Ascending aorta (tissue), 2 donors: ENCODE measurements at places on chromosomes 11 and 22.

DNA sequence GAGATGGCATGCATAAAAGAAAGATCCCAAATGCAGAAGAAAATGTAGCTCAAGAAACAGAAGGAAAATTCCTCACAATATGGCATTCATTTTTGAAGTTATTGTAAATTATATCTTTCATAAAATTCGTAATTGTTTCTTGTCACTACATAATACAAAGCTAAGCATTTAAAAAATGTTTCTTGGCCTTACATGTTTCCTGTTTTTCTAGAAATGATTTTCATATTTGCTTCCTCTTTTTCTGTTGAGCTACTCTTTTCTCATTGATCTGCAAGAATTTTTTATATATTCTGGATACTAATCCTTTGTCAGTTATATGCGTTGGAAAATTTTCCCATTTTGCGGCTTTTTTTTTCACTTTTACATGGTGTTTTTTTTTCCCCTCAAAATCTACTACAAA is 48.0 kb downstream of the ENTHD1 start:
- no peak for DNase-seq

- no peak for DNase-seq
These were observed 1223.9 kb downstream of the BRD1 start for GRCh38 chr22:48603621-48604320.

DNA sequence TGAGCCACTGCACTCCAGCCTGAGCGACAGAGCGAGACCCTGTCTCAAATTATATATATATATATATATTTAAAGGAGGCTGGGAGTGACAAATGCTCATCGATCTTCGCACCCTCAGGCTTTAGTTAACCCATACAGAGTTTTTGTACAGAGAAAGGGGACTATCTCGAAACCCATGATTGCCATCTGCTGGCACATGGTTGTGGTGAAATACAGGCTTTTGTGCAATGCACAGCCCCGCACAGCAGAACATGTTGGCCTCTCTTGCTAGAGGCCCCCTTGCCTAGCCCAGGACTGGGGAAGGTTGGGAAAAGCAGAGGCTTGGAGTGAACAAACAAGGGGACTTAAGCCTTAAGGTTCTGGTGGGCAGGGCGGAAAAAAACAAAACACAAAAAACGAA is 3.6 kb downstream of the MYBPC3 start:
- DNase-seq: no peak

DNA sequence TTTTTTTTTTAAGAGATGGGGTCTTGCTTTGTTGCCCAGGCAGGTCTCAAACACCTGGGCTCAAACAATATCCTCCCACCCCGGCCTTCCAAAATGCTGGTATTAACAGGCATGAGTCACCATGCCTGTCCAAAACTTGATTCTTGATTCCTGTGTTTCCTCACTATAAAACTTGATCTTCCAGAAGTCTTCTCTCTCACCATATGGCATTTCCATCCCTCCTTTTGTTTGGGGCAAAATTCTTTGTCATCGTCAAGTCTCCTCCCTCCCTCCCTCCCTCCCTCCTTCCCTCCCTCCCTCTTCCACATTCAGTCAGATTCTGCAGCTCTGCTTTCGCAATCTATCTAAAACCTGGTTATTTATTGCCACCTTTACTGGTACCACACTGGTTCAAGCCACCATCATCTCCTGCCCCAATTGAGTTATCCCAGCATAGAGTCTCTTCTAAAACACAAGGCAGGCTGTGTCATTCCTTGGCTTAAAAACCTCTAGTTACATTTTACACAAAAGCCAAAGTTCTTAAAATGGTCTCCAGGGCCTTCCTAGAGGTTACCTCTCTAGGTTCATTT is 65.0 kb upstream of the HORMAD2 start:
- DNase-seq: no peak

DNA sequence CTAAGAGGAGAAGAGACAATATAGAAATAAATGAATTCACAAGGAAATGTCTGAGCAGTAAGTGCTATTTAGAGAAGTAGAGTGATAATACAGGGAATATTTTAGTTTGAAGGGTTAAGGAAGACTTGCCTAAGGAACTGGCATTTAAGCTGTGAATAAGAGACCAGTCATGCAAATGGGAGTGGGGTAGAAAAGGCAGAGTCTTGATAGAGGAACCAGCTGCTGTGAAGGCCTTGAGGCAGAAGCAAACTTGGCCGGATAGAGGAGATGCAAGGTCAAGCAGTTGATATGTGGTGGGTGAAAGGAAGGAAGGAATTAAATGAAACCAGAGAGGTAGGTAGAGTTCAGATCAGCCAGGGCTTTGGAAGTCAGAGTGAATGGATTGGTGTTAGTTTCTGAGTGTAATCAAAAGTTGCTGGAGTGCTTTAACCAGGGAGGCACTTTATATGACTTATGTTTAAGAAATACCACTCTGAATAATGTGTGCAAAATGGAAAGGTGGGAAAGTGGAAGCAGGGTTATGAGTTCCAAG is 198.4 kb upstream of the SESN3 start:
- DNase-seq: no peak

GRCh38 chr22:36966851-36967540 is 52.3 kb downstream of the TST start:
- no peak for DNase-seq

DNA sequence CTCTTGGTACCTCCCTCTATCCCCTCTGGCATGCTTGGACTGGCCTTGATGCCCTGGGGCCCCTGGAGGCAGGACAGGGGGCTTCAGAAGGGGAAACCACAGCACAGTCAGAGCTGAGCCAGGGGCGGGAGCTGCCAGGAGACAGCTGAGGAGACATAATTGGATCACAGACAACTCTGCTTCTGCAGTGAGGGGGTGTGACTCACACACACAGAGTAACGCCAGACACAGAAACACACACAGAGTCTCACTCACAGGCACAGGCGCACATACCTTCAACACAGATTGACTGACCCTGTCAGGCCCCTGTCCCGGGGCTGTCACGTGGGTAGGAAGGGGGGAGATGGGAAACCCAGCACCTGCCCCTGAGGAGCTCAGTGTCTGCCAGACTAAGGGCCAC is 20.6 kb downstream of the STARD10 start:
- no peak for DNase-seq

DNA sequence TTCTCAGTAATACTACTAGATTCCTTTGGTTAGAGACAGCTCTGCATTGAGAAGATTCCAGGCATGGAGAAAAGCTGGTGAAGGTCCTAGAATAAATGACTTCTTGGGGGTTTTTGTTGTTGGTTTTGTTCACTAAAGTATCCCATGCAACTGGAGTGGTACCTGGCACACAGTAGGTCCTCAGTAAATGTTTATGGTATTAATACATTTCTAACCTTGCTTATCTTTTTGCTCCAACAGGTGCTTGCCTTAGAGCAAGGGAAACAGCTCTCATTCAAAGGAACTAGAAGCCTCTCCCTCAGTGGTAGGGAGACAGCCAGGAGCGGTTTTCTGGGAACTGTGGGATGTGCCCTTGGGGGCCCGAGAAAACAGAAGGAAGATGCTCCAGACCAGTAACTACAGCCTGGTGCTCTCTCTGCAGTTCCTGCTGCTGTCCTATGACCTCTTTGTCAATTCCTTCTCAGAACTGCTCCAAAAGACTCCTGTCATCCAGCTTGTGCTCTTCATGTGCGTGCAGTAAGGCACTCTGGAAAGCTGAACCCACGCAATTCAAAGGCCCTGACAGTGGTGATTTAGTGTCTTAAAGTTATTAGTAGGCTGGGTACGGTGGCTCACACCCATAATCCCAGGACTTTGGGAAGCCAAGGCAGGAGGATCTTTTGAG is 2.0 kb downstream of the TMEM138 start:
- no peak for DNase-seq

DNA sequence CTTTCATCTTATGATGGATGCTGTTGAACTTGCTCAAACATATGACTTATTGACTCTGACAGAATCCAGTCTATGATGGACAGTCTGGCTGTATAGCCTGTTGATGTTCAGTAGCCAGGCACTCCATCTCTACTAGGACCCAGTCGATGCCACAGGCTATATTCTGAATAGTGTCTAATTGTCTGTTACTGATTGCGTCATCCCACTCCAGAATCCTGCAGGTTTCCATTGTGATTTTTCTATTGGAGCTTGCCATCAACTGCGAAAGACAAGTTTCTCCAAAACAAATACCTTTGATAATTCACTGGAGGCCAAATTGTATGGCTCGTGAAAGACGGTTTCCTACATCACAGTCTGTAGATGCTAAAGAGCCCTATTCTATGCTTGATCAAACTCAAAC is 481.7 kb upstream of the CHORDC1 start:
- no peak for DNase-seq

DNA sequence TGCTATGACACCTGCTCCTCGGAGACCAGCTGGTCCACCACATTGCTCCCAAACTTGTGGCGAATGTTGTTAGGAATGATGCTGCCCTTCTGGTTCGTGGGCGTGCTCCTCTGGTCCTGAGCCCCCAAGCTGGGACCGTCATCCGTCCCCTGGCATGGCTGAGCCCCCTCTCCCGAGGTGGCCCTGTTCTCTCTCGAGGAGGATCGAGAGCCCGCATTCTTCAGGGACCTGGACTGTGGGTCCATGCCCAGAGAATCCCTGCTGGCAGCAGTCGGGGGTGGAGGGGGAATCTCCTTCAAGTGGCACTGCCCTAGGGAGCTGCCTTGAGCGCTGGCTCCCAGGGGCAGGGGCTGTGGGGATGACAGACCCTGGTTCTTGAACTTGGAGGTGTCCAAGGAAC is 17.4 kb downstream of the TST start:
- DNase-seq: no peak

- no peak for DNase-seq
These were observed 471.2 kb downstream of the BRD1 start for GRCh38 chr22:49356428-49356827.

- no peak for DNase-seq
These were observed 6.2 kb downstream of the STIM1 start for GRCh38 chr11:3861683-3862082.

GRCh38 chr11:67520856-67521824 is 2.1 kb downstream of the CABP2 start:
- no peak for DNase-seq

DNA sequence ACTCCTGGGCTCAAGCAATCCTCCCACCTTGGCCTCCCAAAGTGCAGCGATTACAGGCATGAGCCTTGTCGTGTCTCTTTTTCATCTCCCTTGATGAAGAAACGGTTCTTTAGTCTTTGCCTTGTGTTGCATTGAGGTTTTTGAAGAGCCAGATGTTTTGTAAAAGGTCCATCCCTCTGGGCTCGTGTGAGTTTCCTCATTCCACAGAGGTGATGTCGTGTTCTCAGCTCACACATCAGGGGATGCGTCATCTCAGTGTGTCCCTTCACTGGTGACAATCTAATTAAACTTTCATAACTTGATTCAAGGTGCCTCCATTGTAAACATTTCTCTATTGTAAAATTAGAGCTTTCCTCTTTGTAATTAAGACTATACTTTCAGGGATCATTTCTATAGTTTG is 29.7 kb upstream of the TEF start:
- DNase-seq: no peak

- DNase-seq: no peak
These were observed 34.1 kb upstream of the PAK1 start for GRCh38 chr11:77508019-77508418.

GRCh38 chr11:17351510-17352176 is at the start of gene NCR3LG1:
Gene NCR3LG1 (plus strand): TSS chr11:17351800. CDS start chr11:17351970, 170 bp downstream.
- DNase-seq: peak; percentile 83

DNA sequence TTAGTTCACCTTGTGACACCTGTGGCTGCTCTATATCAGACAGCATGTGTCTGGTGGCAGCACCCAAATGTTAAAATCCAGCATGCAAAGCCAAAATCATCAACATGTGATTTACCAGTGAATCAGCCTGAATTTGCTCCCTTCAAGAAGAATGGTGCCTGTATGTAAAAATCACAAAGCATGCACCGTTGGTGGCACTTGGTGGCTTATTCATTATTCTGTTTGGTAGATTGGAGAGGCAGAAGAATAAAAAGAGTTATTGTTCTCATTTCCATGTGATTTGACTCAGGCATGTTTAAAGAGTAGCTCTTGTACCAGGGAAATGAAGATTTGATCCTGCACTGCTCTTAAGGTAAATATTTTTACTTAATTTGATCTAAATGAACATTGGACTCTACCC is 143.9 kb upstream of the MPPED2 start:
- DNase-seq: no peak

GRCh38 chr11:43925063-43925931 is 17.1 kb upstream of the C11orf96 start:
- peak; percentile 61 for DNase-seq

- DNase-seq: no peak
These were observed 14.1 kb downstream of the AASDHPPT start for GRCh38 chr11:106091480-106092123.

DNA sequence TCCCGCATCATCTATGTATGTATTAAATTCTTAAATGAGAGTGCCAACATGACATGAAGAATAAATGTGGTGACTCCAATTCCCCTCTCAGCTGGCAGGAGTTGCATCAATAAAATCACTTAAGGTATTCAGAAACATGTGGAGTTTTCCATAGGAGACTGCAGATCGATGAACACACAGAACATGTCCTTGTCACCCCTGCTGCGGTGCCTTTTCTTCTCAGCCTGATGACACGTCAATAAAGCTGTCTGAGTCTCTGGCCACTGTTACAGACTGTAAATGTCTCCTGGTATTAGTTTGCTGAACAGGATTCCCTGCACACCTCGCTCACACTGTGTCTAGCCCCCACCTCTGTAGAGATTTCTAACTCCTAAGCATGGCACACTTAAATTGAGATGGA is 460.5 kb downstream of the LRRC4C start:
- DNase-seq: no peak

DNA sequence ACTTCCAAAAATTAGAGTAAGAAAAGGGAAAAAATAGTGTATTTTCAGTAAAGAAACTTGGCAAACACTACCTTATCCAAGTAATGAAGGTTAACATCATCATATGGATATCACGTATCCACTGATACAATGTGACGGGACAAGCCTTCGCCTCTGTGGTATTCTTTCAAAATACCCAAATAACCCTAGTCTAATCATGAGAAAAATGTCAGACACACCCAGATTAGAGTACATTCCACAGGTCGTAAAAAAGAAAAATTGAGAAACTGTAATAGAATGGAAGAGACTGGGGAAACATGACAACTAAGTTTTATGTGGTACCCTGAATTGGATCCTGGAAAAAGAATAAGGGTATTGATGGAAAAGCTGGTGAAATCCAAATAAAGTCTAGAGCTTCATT is 48.9 kb downstream of the NARS2 start:
- no peak for DNase-seq

GRCh38 chr11:1889224-1889930 is 2.3 kb downstream of the PRR33 start:
- no peak for DNase-seq
